ENCODE measurements at places on chromosomes 2 and 18.
A peak's percentile ranks its signal among the peaks of the same experiment; 100 is the strongest.

DNA sequence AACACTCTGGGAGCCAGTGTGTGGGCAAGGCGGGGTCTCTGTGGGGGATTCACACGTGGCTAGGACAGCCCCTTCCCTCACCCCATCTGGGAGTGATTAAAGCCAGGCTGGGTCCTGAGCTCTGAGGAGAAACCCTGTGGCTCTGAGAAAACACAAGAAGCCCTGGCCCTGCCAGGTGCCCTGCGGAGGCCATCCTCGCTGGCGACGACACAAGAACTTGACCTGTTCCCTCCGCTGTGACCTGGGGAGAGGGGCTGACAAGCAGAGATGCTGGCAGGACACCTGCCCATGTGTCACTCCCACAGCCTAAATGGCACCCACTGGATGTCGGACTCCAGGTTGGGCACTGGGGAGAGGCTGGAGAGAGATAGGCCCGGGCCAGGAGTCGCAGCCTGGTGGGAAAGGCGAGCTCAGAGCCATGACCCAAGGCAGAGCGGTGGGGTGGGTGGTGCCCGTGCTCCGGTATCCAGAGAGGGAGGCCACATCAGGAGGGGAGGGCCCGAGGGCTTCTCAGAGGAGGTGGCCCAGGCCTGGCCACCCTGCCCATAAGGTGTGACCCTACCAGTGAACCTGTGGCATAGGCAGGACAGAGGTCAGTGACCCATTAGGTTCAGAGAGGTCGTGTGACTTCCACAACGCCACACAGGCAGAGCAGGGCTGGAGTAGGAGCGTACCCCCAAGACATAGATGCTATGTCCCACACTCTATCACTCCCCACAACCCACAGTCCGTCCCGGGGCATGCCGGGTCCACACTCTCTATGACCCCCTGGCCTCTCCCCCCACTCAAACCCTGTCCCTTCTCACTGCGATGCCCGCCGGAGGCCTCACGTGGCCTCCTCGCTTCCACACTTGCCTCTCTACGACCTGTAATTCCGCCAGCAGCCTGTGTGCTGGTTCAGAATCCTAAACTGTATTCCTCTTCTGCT, 59.4 kb upstream of the HPCAL1 start:
- no peak for DNase-seq

- DNase-seq = no peak
Measured at GRCh38 chr2:238895891-238896600, 48.2 kb downstream of the TWIST2 start.

DNA sequence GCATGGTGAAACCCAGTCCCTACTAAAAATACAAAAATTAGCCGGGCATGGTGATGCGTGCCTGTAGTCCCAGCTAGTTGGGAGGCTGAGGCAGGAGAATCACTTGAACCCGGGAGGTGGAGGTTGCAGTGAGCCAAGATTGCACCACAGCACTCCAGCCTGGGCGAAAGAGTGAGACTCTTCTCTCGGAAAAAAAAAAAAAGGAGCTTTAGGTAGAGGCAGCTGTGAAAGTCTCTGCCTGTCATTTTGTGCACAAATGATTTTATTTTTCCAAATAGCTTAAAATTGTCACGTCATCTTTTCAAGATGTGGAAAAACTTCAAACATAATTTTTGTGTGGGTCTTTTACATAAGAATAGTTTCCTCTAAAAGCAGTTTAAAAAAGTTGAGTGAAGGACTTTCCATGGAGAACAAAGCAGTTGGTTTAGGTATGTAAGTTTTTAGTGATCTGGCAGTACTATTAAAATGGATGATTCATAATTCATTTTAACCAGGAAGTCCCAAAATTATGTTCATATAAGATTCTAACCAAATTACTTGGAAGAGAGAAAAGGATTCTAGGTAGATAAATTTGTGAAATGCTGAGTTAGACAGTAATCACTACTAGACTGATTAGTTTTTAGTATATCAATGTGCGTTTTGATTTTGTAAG, 11.5 kb downstream of the CCNYL1 start:
- DNase-seq = no peak

- no peak for DNase-seq
Measured at GRCh38 chr18:76448256-76449110, 46.6 kb downstream of the ZNF516 start.

- peak; percentile 61 for DNase-seq
Measured at GRCh38 chr2:41024816-41025215, 572.9 kb upstream of the SLC8A1 start.

- no peak for DNase-seq
Measured at GRCh38 chr2:230430957-230431910, 15.2 kb downstream of the SP100 start.

DNA sequence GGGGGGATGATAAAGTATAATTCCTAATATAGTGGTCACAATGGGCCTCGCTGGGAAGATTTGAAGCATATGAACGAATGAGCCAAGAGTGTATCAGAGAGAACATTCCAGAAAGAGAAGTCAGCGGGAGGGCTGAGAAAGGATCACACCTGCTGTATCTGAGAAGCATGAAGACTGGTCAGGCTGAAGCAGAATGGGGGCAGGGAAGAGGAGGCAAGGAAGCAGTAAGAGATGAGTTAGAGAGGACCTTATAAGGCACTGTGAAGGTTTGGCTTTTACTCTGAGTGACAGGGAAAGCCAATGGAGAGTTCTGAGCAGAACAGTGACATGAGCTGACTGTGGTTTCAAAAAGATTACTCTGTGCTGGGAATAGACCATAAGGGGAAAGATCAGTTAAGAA, 73.5 kb downstream of the CHN1 start:
- no peak for DNase-seq

- DNase-seq = peak; percentile 61
Measured at GRCh38 chr2:174568425-174568824, 29.2 kb downstream of the WIPF1 start.

- no peak for DNase-seq
Measured at GRCh38 chr18:36352384-36352783, 54.9 kb downstream of the FHOD3 start.

GRCh38 chr2:236659758-236660150, 90.1 kb downstream of the ACKR3 start:
- DNase-seq = peak; percentile 9

DNA sequence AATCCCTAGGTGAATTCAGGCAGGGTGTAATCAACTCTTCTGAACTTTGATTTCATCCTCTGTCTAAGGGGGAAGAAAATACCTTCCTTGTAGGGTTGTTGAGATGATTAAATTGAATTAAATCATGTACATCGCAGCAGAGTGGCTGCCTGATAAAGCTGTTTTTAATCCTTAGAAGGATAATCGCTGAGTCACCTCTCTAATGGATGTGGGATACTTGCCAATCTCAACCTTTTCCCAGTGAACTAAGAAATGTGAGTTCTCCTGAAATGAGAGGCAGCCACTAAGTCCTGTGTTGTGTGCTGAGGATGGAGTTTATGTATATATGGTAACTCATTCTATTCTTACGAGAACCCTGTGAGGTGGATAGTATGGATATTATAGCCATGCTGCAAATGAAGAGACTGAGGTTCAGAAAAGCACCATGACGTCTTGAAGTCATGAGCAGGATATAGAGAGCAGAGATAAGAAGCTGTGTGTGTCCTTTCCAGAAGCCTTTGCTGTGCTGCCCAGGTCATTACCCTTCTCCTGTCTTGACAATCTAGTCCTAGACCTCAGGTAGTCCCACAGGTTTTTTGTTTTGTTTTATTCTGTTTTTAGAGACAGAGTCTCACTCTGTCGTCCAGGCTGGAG, 93.3 kb downstream of the HNRNPLL start:
- DNase-seq = peak; percentile 92

- no peak for DNase-seq
Measured at GRCh38 chr2:113283704-113284284, 5.1 kb upstream of the PAX8 start.

- DNase-seq = no peak
Measured at GRCh38 chr2:26818255-26818654, 29.7 kb upstream of the DPYSL5 start.

All from NCI-H524 (cell line).